ENCODE measurements at places on chromosomes 12 and 14.

- no peak for DNase-seq
Observed at GRCh38 chr12:31558521-31558920, 32.4 kb downstream of the DENND5B start.

DNA sequence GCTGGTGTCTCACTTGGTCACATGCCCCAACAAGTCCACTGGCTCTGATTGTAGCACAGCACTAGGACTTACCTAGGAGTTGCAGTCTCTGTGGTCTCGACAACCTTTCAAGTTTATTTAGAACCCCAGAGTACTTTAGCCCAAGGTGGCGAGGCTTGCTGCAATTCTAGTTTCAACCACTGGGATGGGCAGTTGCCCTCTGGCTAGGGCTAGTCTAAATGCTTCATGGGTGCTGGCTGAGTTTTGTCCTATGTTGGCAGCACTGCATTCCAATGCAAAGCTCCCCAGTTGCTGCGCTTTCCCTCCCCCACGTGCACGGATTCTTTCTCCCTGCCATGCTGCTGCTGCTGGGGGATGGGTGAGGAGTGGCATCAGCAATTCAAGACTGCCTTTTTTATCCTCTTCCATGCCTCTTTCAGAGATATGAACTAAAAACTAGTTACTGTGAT is 207.9 kb downstream of the SYNE2 start:
- DNase-seq = no peak

DNA sequence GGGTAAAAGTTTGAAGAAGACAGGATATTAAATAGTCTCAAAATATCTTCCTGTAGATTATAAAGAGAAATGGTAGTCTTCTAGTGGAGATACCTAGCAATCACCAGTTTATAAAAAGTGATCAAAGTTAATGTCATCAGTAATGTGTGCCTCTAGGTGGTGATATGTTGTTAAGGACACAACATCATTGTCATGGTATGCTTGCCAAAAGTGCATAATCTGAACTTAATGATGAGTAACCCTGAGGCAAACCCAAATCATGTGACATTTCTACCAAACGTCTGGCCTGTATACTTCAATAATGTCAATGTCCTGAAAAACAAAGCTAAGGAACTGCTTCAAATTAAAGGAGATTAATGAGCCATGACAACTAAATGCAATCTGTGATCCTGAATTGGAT is 214.7 kb downstream of the PHLDA1 start:
- no peak for DNase-seq

- no peak for DNase-seq
Observed at GRCh38 chr14:51666070-51666469, 14.4 kb downstream of the FRMD6 start.

- DNase-seq = no peak
Observed at GRCh38 chr14:88352698-88353097, 29.6 kb upstream of the KCNK10 start.

DNA sequence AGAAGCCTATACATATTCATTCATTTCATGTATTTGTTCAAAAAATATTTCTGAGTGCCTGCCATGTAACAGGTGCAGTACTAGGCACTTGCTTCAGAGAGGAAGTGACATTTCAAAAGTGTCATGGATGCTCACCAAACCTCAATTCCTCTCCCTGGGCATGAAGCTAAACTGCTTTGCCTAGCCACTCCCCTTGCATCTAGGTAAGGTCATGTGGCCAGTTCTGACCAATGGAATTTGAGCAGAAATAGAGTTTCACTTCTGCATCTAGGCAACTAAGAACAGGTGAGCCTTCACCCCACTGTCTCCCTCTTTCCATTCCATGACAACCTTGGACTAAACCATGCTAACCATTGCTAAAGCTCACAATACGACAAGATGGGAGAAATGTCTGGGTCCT is 27.6 kb downstream of the TC2N start:
- DNase-seq = no peak

Measured in left forelimb (tissue), 1 donor.